ENCODE measurements at places on chromosomes 5 and 9.

DNA sequence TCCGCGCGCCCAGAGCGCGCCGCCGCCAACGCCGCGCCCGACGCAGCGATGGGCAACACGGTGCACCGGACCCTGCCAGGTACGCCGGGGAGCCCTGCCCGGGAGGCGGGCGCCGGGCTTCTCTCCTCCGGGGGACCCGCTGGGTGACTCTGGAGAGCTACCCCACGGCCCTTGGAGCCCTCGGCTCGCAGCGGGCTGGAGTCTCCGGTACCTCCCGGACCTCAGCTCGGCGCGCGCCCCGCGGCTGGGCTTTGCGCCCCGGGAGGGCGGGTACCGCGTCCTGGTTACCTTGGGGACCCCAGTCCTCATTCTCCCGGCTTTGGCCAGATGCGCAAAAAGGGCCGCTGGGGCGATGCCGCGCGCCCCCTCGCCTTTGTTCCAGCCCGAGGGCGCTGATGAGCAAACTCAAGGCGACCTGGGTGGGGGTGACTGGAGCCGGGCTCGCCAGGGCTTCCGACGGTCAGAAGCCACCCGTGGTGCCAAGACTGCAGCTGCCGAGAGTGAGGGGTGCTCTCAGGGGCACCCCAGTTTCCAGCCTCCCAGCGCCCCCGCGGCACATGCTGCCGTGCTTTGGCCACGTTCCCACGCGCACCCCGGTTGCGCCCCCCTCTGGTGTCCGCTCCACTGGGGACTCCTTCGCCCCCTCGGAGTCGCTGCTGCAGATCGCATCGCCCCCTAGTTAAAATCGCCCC, 442 bp downstream of the NEURL1B start:
- peak; percentile 61 for DNase-seq

GRCh38 chr5:16995372-16995771, 59.3 kb upstream of the MYO10 start:
- DNase-seq: no peak

DNA sequence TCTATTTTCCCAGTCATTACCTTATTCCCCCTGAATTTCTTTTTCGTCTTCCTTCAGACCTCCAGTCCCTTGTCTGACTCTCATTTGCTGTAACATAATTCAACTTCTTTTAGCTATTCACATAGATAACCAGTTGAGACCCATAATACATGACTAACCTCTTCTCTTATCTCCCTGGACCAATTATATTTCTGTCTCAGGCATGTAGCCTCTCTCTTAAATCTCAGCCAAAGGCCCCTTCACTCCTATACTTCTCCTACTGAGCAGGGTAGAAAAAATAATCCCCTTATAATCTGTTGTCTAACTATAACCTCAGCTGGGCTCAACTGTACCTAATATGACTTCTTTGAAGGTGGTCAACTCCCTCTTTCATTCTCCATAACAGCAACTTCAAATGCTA, 20.9 kb downstream of the RANBP6 start:
- no peak for DNase-seq

- peak; percentile 69 for DNase-seq
Measured at GRCh38 chr5:52989781-52990527, 802 bp downstream of the ITGA2 start.

DNA sequence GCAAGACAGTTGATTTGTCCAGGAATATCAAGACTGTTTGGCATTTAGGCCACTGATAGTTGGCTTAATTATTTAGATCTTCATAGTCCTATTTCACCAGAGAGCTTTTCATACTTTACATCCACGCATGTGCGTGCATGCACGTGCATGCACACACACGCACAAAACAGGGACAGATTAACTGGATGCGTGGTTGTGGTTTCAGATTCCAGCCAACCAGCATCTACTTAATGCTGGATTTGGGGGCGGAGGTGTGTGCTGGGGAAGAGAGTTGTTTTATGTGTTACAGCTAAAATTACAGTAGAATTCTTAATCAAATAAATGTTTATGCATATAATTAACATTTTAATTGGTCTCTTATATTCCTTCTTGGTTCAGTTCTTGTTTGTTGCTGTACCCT, 7.3 kb downstream of the RNF14 start:
- no peak for DNase-seq

DNA sequence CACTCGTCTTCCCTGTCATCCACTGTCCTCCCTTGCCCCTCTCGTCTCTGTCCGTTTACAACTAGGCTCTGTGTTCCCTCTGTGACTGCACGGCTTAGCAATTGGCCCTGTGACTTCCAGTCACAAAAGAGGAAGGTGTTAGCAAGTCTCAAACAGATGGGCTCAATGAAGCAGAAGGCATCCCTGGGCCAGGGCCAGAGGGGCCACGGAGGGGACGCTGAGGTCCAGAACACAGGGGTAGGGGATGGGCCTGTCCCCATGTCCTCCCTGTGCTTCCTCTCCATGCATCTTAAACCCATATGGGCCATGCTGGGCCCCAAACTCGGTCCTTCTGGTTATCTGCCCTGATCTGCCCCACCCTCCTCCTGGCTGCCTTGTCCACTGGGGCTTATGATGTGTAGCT, at the start of gene CD72:
CD72 (minus strand) TSS at position 89 of the 403 bp plus-strand sequence. CDS start 110 bp downstream, outside the sequence.
- no peak for DNase-seq

GRCh38 chr9:114787781-114788498, 17.9 kb downstream of the TNFSF15 start:
- DNase-seq: no peak

- peak; percentile 55 for DNase-seq
Measured at GRCh38 chr5:107808671-107809137, 138.0 kb upstream of the EFNA5 start.

DNA sequence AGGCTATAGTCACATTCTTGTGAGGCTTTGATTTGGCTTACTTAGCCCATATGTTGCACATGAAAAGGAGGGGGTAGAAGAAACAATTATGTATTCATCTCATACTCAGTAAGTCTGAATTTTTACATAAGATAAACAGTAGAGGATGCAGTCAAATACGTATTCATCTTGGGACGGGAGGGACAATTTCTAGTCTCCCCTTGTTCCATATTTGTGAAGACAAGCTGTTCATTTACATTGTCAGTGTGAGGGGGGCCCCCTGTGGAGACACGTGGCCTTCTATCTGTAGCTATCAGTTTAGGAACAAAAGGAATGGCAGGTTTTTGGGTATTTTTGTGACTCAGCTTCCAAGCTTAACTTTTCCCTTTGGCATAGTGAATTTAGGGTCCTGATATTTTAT, 49.2 kb upstream of the PPP1R2B start:
- peak; percentile 72 for DNase-seq

GRCh38 chr9:20593537-20593936, 28.8 kb downstream of the MLLT3 start:
- DNase-seq: peak; percentile 72

DNA sequence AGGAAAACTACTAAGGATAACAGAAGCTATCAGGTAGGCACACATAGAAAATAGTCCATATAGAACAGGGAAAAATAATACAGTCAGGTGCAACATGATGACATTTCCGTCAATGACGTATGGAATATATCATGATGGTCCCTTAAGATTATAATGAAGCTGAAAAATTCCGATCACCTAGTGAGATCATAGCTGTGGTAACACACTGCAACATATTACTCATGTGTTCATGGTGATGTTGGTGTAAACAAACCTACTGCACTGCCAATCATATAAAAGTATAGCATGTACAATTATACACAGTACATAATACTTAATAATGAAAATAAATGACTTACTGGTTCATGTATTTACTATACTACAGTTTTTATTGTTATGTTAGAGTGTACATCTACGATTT, 60.0 kb downstream of the MEGF9 start:
- no peak for DNase-seq

DNA sequence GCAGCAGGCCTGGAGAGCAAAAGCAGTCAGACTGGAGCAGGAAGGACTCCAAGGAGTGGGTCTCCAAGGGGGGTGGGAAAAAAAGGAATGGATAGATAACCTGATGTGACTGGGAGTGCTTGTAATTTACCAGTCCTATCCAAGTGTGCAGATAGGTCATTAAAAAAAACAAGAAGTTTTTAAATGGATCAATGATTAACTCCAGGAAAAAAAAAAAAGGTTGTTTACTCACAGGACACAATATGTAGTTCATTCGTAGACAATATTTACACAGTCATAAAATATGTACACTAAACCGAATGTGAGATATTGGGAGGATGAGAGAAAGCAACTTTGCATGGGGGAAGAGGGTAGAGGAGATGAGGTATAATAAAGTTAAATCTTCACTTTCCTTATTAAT, 20.4 kb downstream of the ZBTB5 start:
- no peak for DNase-seq

DNA sequence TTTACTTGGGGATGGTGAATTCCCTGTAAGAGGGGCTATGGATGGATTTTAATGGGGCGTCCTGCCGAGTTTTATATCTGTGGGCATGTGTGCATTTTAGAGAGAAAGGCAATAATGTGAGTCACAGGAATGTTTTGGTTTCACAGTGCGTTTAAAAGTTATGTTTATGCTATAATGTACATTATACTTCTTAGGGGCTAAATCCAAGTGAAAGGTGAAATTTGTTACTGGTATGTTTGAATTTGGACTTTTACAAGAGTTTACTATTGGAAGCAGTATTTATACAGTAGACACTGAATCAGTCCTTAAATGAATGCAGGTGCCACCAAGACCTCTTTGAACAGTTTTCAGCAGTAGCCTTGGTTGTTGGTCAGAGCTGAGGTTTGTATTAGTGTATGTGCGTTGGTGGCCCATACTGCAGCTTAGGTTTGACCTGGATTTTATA, 5.6 kb downstream of the JMY start:
- DNase-seq: no peak

DNA sequence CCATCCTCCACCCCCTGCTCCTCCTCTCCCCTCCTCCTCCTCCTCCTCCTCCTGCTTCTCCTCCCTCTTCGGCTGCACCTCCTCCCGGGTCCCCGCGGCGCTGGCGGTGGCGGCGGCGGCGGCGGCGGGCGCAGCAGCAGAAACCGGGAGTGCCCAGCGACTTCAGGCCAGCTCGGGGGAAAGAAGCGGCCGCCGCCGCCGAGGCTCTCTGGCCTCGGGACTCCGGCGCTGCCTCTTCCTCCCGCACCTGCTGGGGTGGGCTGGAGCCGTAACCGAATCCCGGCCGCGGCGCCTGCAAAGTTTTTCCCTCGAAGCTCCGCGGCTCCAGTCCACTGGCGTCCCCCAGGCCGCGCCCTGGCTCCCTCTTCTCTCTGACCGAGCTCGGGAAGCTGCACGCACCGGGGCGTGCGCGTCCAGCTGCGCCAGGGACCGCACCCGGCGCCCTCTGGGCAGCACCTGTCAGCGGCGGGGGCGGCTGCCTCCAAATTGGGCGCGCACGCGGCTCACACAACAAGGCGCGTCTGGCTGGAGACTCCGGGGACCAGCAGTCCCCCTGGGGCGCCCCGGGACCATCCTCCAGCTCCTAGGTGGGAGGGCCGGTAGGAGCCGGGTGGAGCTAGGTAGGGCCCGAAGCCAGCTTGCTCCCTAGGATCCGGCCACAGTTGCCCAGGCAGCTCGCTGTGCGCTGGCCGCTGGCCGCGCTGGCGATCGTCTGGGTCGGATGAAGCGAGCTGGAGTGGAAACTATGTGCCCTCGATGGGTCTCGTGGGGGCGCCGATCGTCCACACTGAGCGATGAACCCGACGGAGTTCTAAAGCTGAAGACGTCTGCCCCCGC, at the start of gene MCTP1:
MCTP1 (minus strand) TSS at position 523 of the 837 bp plus-strand sequence.
- peak; percentile 79 for DNase-seq

GRCh38 chr5:126438267-126438666, 15.1 kb downstream of the GRAMD2B start:
- DNase-seq: no peak

- DNase-seq: no peak
Measured at GRCh38 chr9:129665389-129665775, at the start of gene PRRX2. Gene PRRX2, plus strand, starts transcription at chr9:129665647. Its CDS starts 221 bp downstream, at chr9:129665868.

GRCh38 chr9:90894986-90895687, 93.5 kb downstream of the SYK start:
- no peak for DNase-seq

DNA sequence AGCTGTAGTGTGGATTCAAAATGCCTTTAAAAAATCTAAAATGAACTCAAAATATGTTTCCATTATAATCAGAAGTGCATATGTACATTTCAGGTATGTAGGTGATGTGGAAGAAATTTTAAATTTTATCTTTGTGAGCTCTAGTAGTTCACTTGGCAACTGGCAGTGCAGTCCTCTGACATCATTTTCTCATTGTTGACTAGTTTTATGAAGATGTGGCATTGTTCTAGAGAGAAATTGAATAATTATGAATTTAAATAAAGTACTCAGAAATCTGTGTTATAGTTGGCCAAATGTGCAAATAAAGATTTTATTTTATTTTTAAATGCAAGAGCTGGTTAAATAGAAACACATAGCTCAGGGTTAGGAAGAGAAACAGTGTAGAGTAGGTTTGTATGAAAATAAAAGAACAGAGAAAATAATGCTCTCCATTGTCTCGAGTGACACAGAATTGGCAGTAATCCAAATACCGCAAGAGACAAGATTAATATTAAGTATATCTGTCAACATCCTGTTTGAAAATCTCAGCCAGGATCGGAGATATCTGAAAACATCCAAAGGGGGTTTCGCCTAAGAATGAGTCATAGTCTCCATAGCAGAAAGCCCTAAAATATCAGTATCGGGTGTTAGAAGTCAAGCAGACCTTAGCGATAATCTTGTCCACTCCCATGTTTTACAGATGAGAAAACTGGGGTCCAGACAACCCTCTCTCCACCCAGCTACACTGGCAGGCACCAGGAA, 189.4 kb downstream of the CCDC192 start:
- no peak for DNase-seq

- no peak for DNase-seq
Measured at GRCh38 chr5:131466171-131466766, 168.8 kb downstream of the RAPGEF6 start.

GRCh38 chr5:132321109-132321721, 27.0 kb downstream of the SLC22A4 start:
- no peak for DNase-seq

DNA sequence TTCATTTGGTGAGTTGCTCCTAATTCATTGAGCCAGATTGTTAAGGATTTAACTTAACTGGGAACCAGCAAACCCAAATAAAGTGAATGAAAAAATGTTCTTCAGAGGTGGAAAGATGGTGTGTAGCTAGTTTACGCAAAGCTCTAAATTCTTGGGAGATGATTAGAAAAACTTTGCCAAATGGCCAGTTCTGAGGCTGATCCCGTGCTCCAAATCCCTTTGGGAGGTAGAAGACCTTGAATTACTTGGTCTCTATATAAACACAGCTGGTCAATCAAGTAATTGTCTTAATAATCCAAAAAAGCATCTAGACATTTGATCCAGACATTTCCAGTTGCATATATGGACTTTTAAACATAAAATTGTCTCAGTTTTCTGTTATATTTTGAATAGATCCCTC, 11.4 kb downstream of the ACTL7B start:
- no peak for DNase-seq

GRCh38 chr9:74403581-74403980, 93.6 kb upstream of the RORB start:
- no peak for DNase-seq

DNA sequence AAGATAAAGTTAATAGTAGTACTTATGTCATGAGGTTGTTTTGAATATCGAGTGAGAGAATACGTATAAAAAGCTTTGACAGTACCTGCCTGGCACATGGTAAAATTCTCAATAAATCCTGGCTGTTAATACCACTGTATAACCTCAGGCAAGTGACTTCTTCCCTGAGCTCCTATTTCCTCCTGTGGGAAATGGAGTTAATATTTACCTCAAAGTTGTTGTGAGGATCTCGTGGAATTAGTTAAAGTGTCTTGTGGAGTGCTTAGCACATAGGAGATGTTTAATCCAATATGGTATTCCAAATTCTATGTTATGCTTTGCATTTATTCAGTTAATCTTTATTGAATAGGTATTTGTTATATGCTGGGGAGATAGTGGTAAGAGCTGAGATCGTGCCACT, 18.5 kb downstream of the FOCAD start:
- DNase-seq: no peak

- DNase-seq: no peak
Measured at GRCh38 chr9:10260501-10260900, 352.3 kb downstream of the PTPRD start.

All from brain (organoid and tissue), 16 donors.